Suprapubic skin (tissue), 4 donors: ENCODE measurements at places on chromosomes 5 and 9. TPM values are rescaled to one million over a fixed set of nuclear protein-coding genes. Genes with fewer than 3 reads are reported as not detected.

- H3K36me3 ChIP-seq = no peaks in the 10 kb centered on the region
- no peak for DNase-seq
- no peaks in the 10 kb centered on the region for H3K27me3 ChIP-seq
Observed at GRCh38 chr9:129455151-129455995, 165.5 kb downstream of the C9orf50 start.

DNA sequence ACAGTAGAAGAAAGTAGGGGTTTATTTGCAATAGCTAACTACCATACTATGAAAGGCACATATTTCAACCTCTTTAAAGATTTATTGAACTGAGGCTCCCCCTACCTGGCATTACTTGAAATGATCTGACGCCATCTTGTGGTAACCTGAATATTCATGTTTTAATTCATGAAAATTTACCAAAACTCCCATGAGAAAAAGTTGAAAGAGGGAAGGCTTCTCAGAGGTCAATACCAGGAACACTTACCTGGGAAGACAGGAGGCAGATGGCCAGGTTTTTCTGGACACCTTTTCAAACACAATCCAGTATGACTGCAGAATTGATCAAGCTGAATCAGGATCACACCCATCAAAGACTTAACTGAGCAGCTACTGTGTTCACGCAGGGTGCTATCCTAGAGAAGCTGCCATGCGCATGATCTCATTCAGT lies 9.4 kb downstream of the PRELID2 start:
- peaks cover 7% of the 10 kb centered on the region for H3K4me1 ChIP-seq
- no peak overlapping the region for H3K4me3 ChIP-seq
- DNase-seq = no peak
- H3K27ac ChIP-seq = no peak overlapping the region

DNA sequence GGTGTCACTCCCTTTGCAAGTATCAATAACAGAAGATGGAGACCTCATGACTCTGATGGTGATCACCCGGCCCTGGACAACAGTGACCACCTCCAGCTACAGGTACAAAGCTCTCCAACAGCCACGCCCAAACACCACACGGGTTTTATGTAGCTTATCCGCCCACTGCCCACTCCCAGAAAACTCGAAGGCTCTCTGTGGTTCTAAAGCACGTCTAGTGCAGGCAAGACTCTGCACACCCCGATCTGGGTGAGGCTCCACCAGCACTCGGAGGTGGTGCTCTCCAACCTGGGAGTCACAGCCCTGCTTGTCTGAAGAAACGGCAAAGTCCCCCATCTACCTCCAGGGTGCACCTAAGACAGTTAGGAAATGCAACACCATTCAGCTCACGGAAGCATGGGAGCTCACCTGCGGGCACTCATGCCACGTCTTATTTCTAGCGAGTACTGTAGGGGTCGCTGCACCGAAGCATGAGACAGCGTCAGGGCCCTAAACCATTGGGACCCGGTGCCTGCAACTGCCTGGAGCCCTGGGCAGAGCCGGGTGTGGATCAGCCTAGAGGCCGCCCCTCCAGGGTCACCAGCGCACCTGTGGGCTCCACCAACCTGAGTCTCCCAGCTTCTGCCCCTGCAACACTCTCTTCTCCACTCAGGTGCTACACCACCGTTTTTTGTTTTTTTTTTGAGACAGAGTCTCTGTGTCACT lies 58.1 kb upstream of the ZNF354A start:
- no peaks in the 10 kb centered on the region for H3K4me1 ChIP-seq
- no peaks in the 10 kb centered on the region for H3K36me3 ChIP-seq
- no peaks in the 10 kb centered on the region for H3K27me3 ChIP-seq
- H3K27ac ChIP-seq = no peak overlapping the region

DNA sequence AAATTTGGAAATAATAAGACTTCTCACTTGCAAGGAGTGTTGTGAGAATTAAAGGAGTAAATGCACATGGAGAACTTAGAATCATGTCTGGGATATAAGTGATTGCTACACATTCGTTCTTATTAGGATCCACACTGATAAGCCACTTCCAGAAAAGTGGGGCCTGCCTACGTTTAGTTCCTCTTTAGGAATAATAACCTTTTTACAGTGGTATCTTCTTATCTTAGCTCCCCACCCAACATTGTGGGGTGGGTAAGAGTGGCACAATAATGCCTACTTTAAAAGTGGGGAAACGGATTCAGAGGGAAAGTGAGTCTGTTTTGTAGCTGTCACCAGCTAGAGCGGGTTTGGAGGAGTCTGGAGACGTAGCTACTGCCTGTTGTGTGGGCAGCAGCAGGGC lies 16.0 kb downstream of the DOCK2 start:
- H3K27ac ChIP-seq = no peak overlapping the region
- DNase-seq = no peak
- H3K4me3 ChIP-seq = no peak overlapping the region
- H3K36me3 ChIP-seq = no peaks in the 10 kb centered on the region
- H3K27me3 ChIP-seq = no peaks in the 10 kb centered on the region
- H3K4me1 ChIP-seq = peaks cover 3% of the 10 kb centered on the region

GRCh38 chr5:159377653-159378052 lies 47.4 kb upstream of the IL12B start:
- no peaks in the 10 kb centered on the region for H3K36me3 ChIP-seq
- no peaks in the 10 kb centered on the region for H3K27me3 ChIP-seq
- H3K4me3 ChIP-seq = no peak overlapping the region
- no peak for DNase-seq

GRCh38 chr5:64201996-64202395 lies 36.4 kb downstream of the RNF180 start:
- H3K4me1 ChIP-seq = no peaks in the 10 kb centered on the region
- H3K27me3 ChIP-seq = no peaks in the 10 kb centered on the region
- DNase-seq = no peak
- no peak overlapping the region for H3K27ac ChIP-seq
- no peaks in the 10 kb centered on the region for H3K36me3 ChIP-seq

GRCh38 chr9:106468431-106468830 lies 394.5 kb upstream of the ZNF462 start:
- H3K27ac ChIP-seq = no peak overlapping the region
- no peak for DNase-seq
- no peaks in the 10 kb centered on the region for H3K27me3 ChIP-seq
- H3K36me3 ChIP-seq = no peaks in the 10 kb centered on the region
- no peak overlapping the region for H3K4me3 ChIP-seq

GRCh38 chr5:177492841-177493240 lies 4.6 kb downstream of the PDLIM7 start:
- no peak overlapping the region for H3K4me3 ChIP-seq
- no peak for DNase-seq
- H3K4me1 ChIP-seq = peaks cover 48% of the 10 kb centered on the region
- H3K36me3 ChIP-seq = peaks cover 45% of the 10 kb centered on the region

The SERINC5 gene
- total RNA-seq = 53.8 TPM

The NINJ1 gene
- total RNA-seq = 106 TPM

The IFNB1 gene
- total RNA-seq = not detected
